ENCODE measurements at places on chromosomes 2 and 18. TPM values are rescaled to one million over a fixed set of nuclear protein-coding genes. Genes with fewer than 3 reads are reported as not detected.

The POTEJ gene
- 1.1 TPM for total RNA-seq

The ALK gene
- total RNA-seq = 0.88 TPM

The PSMD1 gene
- 122 TPM for total RNA-seq

The VWC2L gene
- 0.11 TPM for total RNA-seq

The CCT7 gene
- total RNA-seq = 424 TPM

The PAX8 gene
- total RNA-seq = not detected

The HOXD11 gene
- not detected for total RNA-seq

DNA sequence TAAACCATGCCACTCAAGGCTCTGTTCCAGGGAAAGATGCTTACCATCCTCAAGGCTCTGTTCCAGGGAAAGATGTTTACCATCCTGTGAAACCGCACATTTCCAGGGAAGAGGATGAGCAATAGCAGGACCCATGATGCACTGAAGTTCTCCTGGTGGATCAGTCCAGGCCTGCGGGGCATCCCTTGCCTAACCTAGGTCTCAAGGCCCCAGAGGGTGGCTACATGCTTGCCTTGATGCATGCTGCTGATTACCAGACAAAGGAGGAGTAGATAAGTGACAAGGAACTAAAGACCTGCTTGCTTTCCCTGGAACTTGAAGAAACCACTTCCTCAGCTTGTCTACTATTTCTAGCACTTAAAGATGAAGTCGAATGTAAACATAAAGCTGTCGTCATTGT, 111.0 kb upstream of the LINC00305 start:
- no peak overlapping the region for H3K27ac ChIP-seq
- no peak overlapping the region for H3K4me3 ChIP-seq
- H3K36me3 ChIP-seq = no peaks in the 10 kb centered on the region
- no peaks in the 10 kb centered on the region for H3K4me1 ChIP-seq
- no peak for DNase-seq
- H3K27me3 ChIP-seq = no peaks in the 10 kb centered on the region

- no peaks in the 10 kb centered on the region for H3K36me3 ChIP-seq
- peak overlapping the region; percentile 94 for H3K27ac ChIP-seq
- peak overlapping the region; percentile 97 for H3K4me3 ChIP-seq
- peak; percentile 80 for DNase-seq
- H3K27me3 ChIP-seq = no peaks in the 10 kb centered on the region
These were observed 993 bp downstream of the RBMS1 start for GRCh38 chr2:160492401-160493226.

DNA sequence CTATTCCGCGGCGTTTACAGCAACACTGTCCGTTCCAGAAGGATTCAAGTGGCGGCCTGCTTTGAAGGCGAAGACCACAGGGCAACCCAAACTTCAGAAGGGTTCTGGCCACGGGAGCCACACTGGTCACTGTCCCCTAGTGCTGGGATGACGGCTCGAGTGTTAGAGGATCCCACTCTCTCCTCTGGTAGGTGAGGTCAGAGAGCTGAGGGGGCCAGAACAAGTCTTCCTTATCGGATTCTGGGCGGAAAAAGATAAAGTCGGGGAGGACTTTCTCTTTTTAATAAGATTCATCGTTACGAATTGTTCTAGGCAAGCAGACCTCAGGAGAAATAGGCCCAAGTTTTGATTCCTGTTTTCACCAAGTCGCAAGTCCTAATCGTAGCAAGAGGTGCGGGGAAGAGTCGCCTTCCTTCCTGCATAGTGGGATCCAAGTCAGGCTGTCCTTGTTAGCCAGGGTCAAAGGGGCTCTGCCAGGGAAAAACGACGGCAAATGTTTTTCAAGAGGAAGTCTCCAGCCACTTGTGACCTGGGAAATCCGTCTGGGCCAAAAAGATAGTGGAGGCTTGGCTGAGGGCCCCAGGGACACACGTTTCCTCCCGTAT, 864 bp upstream of the MYL12A start:
- H3K4me3 ChIP-seq = peak overlapping the region; percentile 6
- no peaks in the 10 kb centered on the region for H3K36me3 ChIP-seq
- peak overlapping the region; percentile 100 for H3K27ac ChIP-seq
- DNase-seq = peak; percentile 43

GRCh38 chr2:226970362-226970761, 134.5 kb downstream of the RHBDD1 start:
- no peak overlapping the region for H3K4me3 ChIP-seq
- DNase-seq = no peak
- H3K4me1 ChIP-seq = no peaks in the 10 kb centered on the region
- H3K36me3 ChIP-seq = no peaks in the 10 kb centered on the region
- no peaks in the 10 kb centered on the region for H3K27me3 ChIP-seq

GRCh38 chr2:240179186-240179815, 38.8 kb upstream of the OTOS start:
- no peaks in the 10 kb centered on the region for H3K36me3 ChIP-seq
- no peaks in the 10 kb centered on the region for H3K4me1 ChIP-seq
- H3K4me3 ChIP-seq = no peak overlapping the region
- H3K27me3 ChIP-seq = no peaks in the 10 kb centered on the region
- no peak overlapping the region for H3K27ac ChIP-seq

GRCh38 chr2:45162711-45163110, 153.5 kb upstream of the SIX2 start:
- H3K36me3 ChIP-seq = no peaks in the 10 kb centered on the region
- H3K27me3 ChIP-seq = peaks cover 65% of the 10 kb centered on the region
- H3K4me1 ChIP-seq = no peaks in the 10 kb centered on the region
- H3K4me3 ChIP-seq = no peak overlapping the region
- H3K27ac ChIP-seq = no peak overlapping the region

- H3K4me1 ChIP-seq = no peaks in the 10 kb centered on the region
- H3K4me3 ChIP-seq = no peak overlapping the region
- H3K36me3 ChIP-seq = no peaks in the 10 kb centered on the region
These were observed 308.3 kb upstream of the SLC8A1 start for GRCh38 chr2:40760071-40760666.

DNA sequence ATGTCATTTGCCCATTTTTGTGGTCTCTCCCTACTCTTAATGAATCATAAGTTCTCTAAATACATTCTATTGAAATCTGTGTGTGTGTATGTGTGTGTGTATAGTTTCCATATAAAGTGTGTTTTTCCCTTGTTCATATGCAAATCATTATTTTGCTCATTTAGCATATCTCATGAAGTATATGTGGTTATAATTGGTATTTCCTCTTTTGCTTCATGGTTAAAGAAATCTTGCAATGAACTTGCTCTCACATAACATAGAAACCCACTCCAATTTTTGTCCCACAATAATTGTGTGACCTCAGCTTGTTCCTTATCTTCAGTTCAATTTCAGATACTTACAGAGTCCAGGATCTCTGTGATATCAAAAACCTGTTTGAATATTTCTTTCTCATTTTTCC, 1.2 kb downstream of the CPO start:
- no peak overlapping the region for H3K27ac ChIP-seq
- no peaks in the 10 kb centered on the region for H3K27me3 ChIP-seq
- no peak overlapping the region for H3K4me3 ChIP-seq
- no peaks in the 10 kb centered on the region for H3K36me3 ChIP-seq
- no peaks in the 10 kb centered on the region for H3K4me1 ChIP-seq

- H3K4me1 ChIP-seq = no peaks in the 10 kb centered on the region
- no peaks in the 10 kb centered on the region for H3K27me3 ChIP-seq
- H3K4me3 ChIP-seq = no peak overlapping the region
- H3K36me3 ChIP-seq = no peaks in the 10 kb centered on the region
- DNase-seq = no peak
These were observed 170.8 kb downstream of the TMEM18 start for GRCh38 chr2:506451-506850.

DNA sequence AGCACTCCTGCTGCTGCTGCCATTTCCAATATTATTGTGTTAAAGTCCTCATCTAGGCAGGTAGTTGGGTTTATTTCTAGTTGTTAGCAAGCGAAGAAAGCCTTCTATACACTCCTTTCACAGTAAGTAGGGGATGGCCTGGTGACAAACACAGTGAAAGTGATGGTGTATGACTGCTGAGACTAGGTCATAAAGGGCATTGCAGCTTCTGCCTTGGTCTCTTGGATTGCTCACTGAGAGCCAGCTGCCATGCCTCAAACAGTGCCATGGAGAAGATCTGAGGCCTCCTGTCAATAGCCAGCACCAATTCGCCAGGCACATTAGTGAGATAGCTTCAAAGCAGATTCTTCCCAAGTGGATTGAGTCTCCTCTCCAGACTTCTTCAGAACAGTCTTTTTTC, 27.6 kb upstream of the MSTN start:
- H3K27ac ChIP-seq = no peak overlapping the region
- no peaks in the 10 kb centered on the region for H3K27me3 ChIP-seq
- no peaks in the 10 kb centered on the region for H3K36me3 ChIP-seq
- no peak overlapping the region for H3K4me3 ChIP-seq
- no peak for DNase-seq
- peaks cover 14% of the 10 kb centered on the region for H3K4me1 ChIP-seq

DNA sequence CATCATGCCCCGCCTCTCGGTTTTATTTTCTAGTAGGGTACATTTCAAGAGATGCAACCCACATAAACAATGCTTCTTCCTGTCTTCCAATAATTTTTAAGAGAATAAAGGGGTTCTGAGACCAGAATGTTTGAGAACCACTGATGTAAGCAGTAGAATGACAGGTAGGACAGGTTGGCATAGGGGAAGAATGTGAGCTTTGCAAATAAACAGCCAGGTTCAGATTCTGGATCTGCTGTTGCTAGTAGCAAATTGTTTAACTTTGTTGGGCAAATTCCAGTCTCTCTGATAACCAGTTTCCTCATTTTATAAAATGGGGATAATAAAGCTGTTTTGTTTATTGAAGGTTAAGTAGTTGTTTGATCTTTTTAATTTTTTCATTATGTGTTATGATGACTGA, 32.8 kb downstream of the SOCS6 start:
- no peak overlapping the region for H3K4me3 ChIP-seq
- no peak for DNase-seq
- H3K36me3 ChIP-seq = peaks cover 17% of the 10 kb centered on the region

GRCh38 chr2:189880429-189880828, 96.2 kb downstream of the PMS1 start:
- DNase-seq = peak; percentile 3
- H3K4me1 ChIP-seq = no peaks in the 10 kb centered on the region
- H3K27me3 ChIP-seq = no peaks in the 10 kb centered on the region

DNA sequence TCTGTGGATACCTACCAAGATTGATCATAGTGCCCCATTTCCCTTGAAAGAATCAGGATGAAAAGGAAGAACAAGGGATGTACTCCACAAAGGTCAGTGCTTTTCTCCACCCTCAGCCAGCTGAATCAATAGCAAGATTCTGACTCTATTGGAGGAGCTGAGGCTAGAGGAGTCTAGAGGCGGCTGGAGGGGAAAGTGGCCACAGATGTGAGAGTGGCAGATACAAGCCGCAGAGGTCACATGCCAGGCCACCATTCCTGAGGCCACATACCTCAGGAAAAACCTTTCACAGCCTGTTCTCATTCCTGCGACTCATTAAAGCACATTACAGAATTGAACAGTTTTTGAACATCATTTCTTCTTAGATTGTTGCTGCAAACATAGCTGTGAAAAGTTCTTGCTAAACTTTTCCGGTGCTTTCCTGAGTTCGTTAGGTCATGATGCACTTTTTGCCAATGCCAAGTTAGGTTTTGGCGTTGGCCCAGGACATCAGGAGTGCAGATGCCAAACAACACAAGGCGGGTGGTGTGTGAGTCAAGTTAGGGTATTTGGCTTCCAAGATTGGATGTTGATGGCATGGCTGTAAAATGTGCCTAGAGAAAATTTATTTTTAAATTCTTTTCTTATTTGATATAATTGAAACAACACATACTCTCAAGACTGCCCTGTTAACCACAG, 160.7 kb upstream of the SP5 start:
- H3K4me1 ChIP-seq = no peaks in the 10 kb centered on the region
- H3K36me3 ChIP-seq = no peaks in the 10 kb centered on the region
- no peaks in the 10 kb centered on the region for H3K27me3 ChIP-seq
- no peak overlapping the region for H3K4me3 ChIP-seq

- peak overlapping the region; percentile 65 for H3K4me3 ChIP-seq
- H3K27me3 ChIP-seq = no peaks in the 10 kb centered on the region
- DNase-seq = no peak
- peaks cover 25% of the 10 kb centered on the region for H3K36me3 ChIP-seq
- peak overlapping the region; percentile 99 for H3K27ac ChIP-seq
These were observed 679 bp downstream of the CLK1 start for GRCh38 chr2:200863782-200864175.

GRCh38 chr2:8563814-8564474, 117.9 kb upstream of the ID2 start:
- no peaks in the 10 kb centered on the region for H3K27me3 ChIP-seq
- no peaks in the 10 kb centered on the region for H3K36me3 ChIP-seq
- no peak for DNase-seq
- no peak overlapping the region for H3K4me3 ChIP-seq
- H3K4me1 ChIP-seq = peaks cover 4% of the 10 kb centered on the region

DNA sequence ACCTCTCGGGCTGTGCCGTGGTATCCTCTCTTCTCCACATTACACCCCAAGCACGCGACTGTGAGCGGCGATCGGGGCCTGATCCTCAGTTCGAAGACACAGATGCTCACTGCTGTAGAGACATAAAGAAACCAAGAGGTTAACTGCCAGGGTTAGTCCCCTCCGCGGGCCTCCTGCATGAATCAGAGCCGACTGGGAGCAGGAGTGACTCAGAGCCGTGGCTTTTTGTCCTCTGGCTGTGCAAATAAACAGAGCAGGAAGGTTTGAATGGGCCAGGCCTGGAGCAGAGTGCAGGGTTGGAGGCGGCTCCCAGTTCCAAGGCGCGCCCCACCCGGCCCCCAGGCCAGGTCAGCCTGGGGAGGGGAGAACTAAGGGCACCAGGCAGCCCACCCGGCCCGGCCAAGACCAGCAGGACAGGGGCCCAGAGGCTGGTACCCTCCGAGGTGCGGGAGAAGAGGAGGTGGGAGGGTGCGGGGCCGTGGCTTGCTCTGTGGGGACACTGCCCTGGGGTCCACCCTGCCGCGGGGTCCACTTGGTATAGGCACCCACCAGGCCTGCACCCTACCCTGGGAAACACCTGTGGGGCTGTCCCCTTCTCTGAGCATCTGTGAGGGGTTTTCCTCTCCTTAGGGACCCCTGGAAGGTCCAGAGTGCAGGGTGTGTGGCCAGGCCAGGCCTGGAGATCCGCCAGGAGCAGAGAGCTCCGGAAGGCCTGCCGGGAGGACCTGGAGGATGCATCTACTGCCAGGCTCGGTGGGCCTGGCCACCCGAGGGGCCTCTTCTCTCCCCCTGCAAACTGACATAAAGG, 16.5 kb downstream of the TWIST2 start:
- no peaks in the 10 kb centered on the region for H3K36me3 ChIP-seq
- no peaks in the 10 kb centered on the region for H3K27me3 ChIP-seq

DNA sequence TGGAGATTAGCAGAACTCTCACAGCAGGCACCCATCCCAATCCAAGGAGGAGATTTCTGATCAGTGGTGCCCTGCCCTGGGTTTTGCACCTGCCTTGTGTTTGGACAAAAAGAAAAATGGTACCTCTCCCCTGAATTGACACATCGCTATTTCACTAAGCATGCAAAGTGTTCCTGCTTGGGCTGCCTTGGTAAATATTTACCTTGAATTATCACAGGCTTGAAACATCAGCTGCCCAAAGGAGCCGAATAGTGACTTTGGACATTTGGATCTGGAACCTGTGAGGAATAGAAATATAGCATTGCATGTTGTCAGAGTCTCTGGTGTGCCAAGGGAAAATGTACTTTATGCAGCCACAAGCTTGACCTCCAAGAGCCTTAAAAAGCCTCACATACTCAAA, 926.4 kb upstream of the FANCL start:
- no peak for DNase-seq
- H3K36me3 ChIP-seq = no peaks in the 10 kb centered on the region
- no peaks in the 10 kb centered on the region for H3K27me3 ChIP-seq
- H3K4me1 ChIP-seq = no peaks in the 10 kb centered on the region
- H3K27ac ChIP-seq = no peak overlapping the region

- no peak for DNase-seq
- peak overlapping the region; percentile 86 for H3K4me3 ChIP-seq
- H3K27me3 ChIP-seq = no peaks in the 10 kb centered on the region
- H3K27ac ChIP-seq = no peak overlapping the region
- no peaks in the 10 kb centered on the region for H3K36me3 ChIP-seq
- H3K4me1 ChIP-seq = peaks cover 11% of the 10 kb centered on the region
These were observed 2.3 kb downstream of the PPM1B start for GRCh38 chr2:44171018-44171417.

GRCh38 chr2:5983511-5984272, 291.5 kb downstream of the SOX11 start:
- no peak overlapping the region for H3K4me3 ChIP-seq
- H3K27ac ChIP-seq = no peak overlapping the region
